Spinal cord (tissue), 10 donors: ENCODE measurements at places on chromosomes 7 and 10. TPM values are rescaled to one million over a fixed set of nuclear protein-coding genes. Genes with fewer than 3 reads are reported as not detected.

DNA sequence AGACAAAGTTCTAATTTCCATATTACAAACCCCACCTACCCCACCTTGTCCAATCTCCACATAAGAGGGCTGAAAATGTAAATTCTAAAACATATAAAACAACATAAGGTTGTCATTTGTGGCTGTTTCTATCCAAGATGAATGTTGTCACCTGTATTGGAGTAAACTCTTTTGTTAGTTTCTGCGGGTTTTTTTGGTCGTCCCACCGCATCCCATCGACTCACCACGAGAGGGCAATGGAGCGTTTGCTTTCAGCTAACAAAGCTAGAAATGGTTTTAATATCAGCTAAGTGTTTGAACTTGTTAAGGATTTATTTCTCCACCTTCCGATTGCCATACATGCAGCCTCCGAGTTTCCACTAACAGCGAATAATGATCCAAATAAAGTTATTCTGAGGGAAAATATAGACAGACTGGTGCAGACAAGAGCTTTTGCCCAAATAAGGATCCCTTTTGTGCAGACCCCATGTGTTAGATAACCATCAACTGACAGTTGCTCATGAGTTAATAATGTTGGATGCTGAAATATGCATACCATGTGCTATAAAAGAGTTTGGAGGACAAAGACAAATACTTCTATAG lies 137.2 kb downstream of the ARID5B start:
- peak; percentile 85 for DNase-seq

DNA sequence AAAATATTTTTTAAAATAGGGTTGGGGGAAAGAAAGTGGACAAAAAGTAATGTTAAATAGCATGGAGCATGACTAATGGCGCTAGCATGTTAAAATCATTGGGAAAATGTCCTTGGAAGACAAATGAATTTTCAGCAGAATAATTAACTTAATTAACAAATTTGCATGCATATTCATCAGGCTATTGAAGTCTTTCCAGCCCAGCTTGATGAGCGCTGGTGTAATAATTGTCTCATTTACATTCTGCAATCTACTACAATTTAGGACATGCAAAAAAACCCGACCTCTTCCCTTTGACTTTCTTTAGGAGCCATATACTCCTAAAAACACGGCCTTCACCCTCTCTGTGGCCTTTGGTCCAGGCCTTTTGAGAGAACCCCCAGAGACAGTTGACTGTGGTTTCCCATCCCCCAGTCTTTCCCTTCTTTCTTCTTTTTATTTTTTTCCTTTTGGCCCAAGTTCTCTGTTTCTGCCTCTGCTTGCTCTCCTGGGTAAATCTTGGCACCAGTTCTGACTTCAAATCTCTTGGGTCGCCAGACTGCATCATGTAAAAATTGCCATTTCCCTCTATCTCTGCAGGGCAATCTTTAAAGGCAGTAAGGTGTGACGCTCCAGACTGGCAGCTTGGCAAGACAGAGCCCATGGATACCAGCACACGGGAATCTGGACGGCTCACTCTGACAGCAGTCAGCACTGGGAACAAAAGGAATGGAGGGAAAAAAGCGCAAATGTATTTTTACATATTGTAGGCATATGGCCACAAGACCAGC lies 105.5 kb downstream of the NEUROD6 start:
- DNase-seq, result peak; percentile 93

DNA sequence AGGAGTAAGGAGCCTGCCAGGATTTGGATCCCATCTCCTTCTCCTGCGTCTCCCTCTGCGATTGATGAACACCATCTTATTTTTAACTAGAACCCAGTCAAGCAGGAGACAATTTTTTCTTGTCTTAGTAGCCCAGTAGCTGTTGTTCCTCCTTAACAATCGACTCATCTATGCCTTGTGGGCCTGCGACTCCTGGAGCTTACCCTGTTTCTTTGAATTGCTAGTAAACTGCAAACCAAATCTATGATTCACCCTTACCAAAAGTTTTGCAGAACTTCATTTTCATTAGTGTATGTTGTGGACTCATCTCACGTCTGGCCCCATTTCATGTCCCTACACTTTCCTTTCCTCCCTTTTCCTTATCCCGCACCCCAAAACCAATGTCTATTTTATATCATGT lies 37.7 kb downstream of the TRIL start:
- DNase-seq, result no peak

- no peak for DNase-seq
These were observed 337.5 kb upstream of the KAT6B start for GRCh38 chr10:74488907-74489306.

DNA sequence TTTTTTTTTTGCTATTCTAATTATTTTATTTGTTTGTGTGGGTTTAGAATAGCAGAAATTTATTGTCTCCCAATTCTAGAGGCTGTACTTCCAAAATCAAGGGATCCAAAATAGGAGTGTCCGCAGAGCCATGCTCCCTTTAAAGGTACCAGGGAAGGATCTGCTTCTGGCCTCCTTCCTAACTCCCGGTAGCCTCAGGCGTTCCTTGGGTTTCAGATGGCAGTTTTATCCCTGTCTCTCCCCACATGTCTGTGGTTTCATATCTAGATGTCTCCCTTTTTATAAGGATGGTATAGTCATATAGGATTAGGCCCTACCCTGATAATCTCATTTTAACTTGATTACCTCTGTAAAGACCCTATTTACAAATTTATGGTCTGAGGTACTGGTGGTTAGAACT lies 48.4 kb downstream of the BMPR1A start:
- no peak for DNase-seq

The GTF2IRD2 gene
- 28.5 TPM for total RNA-seq
